ENCODE measurements at places on chromosomes 7 and 10.

- no peak for DNase-seq
These were observed 76.7 kb downstream of the CALD1 start for GRCh38 chr7:134856091-134856490.

GRCh38 chr10:114043532-114044246, at the start of gene ADRB1:
Gene ADRB1 (plus strand): TSS chr10:114043866. CDS start chr10:114044133, 267 bp downstream.
- DNase-seq = no peak

DNA sequence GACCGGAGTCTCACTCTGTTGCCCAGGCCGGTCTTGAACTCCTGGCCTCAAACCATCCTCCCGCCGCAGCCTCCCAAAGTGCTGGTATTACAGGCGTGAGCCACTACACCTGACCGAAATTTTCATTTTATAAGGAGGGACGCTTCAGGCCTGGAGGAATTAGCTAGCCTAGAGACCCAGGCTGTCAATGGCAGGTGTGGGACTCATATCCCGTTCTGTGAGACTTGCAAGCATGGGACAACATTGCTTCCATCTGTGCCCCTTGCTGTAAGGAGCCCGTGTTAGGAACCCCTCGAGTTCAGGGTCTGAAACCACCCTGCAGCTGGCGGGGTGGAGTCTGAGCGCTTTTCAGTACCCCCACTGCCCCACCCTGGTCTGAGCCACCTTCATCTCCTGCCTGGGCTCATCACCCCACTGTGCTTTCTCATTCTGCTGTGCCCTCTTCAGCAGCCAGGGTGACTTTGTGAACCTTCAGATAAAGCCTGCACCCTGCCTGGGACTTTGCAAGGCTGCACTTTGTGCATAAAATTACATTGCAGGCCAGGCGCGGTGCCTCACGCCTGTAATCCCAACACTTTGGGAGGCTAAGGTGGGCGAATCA, 1.3 kb upstream of the DAGLB start:
- no peak for DNase-seq

GRCh38 chr10:14691359-14691758, 83.3 kb downstream of the FAM107B start:
- no peak for DNase-seq

DNA sequence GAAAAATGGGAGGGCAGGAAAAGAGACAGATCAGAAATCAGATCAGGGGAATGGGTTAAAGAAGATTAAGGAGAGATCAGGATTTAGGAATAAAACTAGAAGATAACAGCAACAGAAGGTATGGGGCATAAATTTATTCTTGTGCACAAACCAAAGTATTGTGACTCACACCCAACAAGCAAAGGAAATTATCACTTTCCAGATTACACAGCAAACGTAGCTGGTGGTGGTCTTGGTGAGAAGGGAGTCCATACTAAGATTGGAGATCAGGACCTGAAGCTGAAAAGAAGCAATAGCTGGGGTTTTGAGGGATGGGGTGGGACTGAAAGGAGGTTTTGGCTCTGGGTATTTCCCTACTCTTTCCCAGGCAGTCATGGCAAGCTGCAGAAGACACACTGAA, 3.5 kb upstream of the MYOZ1 start:
- DNase-seq = no peak

GRCh38 chr7:115066634-115067033, 144.7 kb downstream of the MDFIC start:
- no peak for DNase-seq
